Spleen (tissue), 13 donors: ENCODE measurements at places on chromosomes 4 and X. TPM values are rescaled to one million over a fixed set of nuclear protein-coding genes. Genes with fewer than 3 reads are reported as not detected.

APEX2 gene
- total RNA-seq, result 12.5 TPM

DNA sequence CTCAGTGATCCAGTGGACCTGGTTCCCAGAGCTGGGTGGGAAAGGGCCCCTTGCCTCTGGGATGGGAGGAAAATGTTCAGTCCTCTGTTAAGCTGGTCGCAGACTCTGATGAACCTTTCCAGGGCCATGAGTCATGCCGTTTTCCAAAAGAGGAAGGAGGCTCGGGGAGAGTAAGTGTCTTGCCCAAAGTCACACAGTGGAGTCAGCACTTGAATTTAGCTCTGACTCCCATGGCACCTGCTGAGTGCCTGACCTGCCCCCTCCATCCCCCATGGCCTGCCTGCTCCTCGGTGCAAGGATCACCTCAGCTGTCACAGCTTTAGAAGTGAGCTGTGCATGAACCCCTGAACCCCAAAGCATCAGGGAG, 14.0 kb upstream of the KIAA0232 start:
- H3K27me3 ChIP-seq, result no peaks in the 10 kb centered on the region
- H3K27ac ChIP-seq, result no peak overlapping the region
- H3K4me1 ChIP-seq, result no peaks in the 10 kb centered on the region
- no peak overlapping the region for H3K4me3 ChIP-seq

TCEAL6 gene
- not detected for total RNA-seq

GRCh38 chrX:119190091-119190681, 45.9 kb upstream of the PGRMC1 start:
- DNase-seq, result no peak
- H3K4me1 ChIP-seq, result no peaks in the 10 kb centered on the region
- H3K27me3 ChIP-seq, result no peaks in the 10 kb centered on the region
- no peaks in the 10 kb centered on the region for H3K36me3 ChIP-seq
- H3K4me3 ChIP-seq, result no peak overlapping the region

GRCh38 chr4:101660607-101661006, 129.9 kb upstream of the BANK1 start:
- no peak for DNase-seq
- no peak overlapping the region for H3K27ac ChIP-seq
- no peaks in the 10 kb centered on the region for H3K4me1 ChIP-seq

- no peak overlapping the region for H3K27ac ChIP-seq
- H3K4me1 ChIP-seq, result no peaks in the 10 kb centered on the region
- no peak for DNase-seq
- no peaks in the 10 kb centered on the region for H3K27me3 ChIP-seq
- no peaks in the 10 kb centered on the region for H3K36me3 ChIP-seq
- H3K4me3 ChIP-seq, result no peak overlapping the region
These were observed 175.3 kb upstream of the MID1 start for GRCh38 chrX:10795721-10796120.

MAP7D2 gene
- 0.60 TPM for total RNA-seq

DNA sequence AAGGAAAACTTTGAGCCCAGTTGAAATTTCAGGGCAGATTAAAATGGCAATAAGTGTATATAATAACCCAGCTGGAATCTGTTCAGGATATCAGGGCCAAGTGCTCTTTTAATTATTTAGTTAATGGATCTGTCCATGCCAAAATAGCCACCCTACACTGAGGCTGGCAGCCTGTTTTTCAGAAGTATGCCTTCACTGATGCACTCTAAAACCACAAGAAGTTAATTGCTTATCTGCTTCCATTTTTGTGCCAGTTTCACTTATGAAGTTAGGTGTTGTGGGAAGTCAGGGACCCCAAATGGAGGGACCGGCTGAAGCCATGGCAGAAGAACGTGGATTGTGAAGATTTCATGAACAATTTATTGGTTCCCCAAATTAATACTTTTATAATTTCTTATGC, 960.3 kb downstream of the C4orf33 start:
- no peak overlapping the region for H3K27ac ChIP-seq
- H3K36me3 ChIP-seq, result no peaks in the 10 kb centered on the region
- no peak for DNase-seq

PRR32 gene
- not detected for total RNA-seq

BMX gene
- total RNA-seq, result 7.4 TPM

- H3K4me1 ChIP-seq, result peaks cover 18% of the 10 kb centered on the region
- H3K27me3 ChIP-seq, result no peaks in the 10 kb centered on the region
- DNase-seq, result no peak
- H3K27ac ChIP-seq, result peak overlapping the region; percentile 21
- no peaks in the 10 kb centered on the region for H3K36me3 ChIP-seq
These were observed 127.9 kb downstream of the ZNF330 start for GRCh38 chr4:141348573-141348972.

GRCh38 chr4:184238072-184238745, 20.5 kb upstream of the ENPP6 start:
- H3K4me1 ChIP-seq, result no peaks in the 10 kb centered on the region
- DNase-seq, result no peak
- H3K4me3 ChIP-seq, result no peak overlapping the region
- no peaks in the 10 kb centered on the region for H3K36me3 ChIP-seq

MAGEA10 gene
- total RNA-seq, result not detected

- H3K27me3 ChIP-seq, result no peaks in the 10 kb centered on the region
- H3K27ac ChIP-seq, result peak overlapping the region; percentile 14
- no peak overlapping the region for H3K4me3 ChIP-seq
- DNase-seq, result no peak
These were observed 31.5 kb downstream of the GPR174 start for GRCh38 chrX:79176028-79176427.

MMGT1 gene
- 20.6 TPM for total RNA-seq

DNA sequence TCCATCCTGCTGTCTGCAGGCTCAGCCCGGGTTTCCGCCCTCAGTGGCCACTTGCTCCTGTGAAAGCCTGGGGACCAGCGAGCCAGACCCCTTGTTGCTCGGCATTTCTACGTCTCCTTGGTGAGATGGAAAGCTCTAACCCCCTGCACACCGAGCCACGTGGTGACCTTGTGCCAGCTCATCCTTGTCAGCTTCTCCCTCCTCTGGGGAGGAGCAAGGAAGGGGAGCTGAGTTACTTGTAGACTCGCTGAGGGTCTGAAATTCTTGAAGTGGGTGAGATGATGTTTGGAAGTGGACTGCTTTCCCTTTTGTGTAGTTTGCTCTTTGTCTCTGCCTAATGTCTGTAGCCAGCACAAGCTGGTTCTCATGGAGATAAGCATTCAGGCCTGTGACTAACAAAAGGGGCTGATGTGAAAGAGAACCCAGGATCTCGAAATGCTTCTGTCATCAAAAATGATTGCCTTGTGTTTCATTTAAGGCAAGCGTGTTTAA, 29.3 kb downstream of the RGS12 start:
- H3K4me3 ChIP-seq, result no peak overlapping the region
- peaks cover 9% of the 10 kb centered on the region for H3K36me3 ChIP-seq
- H3K27ac ChIP-seq, result no peak overlapping the region

F8A2 gene
- total RNA-seq, result not detected

ZXDA gene
- 9.2 TPM for total RNA-seq

GRCh38 chrX:1686642-1687041, 71.8 kb downstream of the ASMT start:
- no peaks in the 10 kb centered on the region for H3K36me3 ChIP-seq
- DNase-seq, result no peak
- H3K4me1 ChIP-seq, result no peaks in the 10 kb centered on the region
- no peaks in the 10 kb centered on the region for H3K27me3 ChIP-seq

DNA sequence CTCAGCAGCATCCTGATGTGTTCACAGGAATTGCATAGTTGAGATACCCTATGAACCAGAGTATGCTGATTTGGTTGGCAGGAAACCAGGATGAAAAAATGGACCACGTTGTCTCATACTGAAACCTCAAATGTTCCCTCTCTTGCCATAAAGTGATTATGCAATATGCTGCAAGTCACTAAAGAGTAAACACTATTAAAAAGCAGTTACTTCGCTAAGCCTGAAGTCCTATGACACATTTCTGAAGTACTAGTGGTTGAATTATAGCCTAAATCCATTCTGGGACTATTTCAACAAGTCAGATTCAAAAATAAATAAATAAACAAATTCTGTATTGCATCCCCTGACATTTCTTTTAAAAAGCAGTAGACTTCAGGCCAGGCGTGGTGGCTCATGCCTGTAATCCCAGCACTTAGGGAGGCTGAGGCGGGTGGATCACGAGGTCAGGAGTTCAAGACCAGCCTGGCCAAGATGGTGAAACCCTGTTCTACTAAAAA, 106.0 kb upstream of the NAP1L5 start:
- H3K4me1 ChIP-seq, result no peaks in the 10 kb centered on the region
- DNase-seq, result no peak
- H3K27me3 ChIP-seq, result no peaks in the 10 kb centered on the region
- peak overlapping the region; percentile 71 for H3K27ac ChIP-seq
- no peak overlapping the region for H3K4me3 ChIP-seq
- H3K36me3 ChIP-seq, result no peaks in the 10 kb centered on the region

GRCh38 chr4:7766661-7767345, 172.9 kb downstream of the AFAP1 start:
- peaks cover 17% of the 10 kb centered on the region for H3K4me1 ChIP-seq
- no peaks in the 10 kb centered on the region for H3K27me3 ChIP-seq
- H3K4me3 ChIP-seq, result no peak overlapping the region
- DNase-seq, result peak; percentile 47

POU4F2 gene
- total RNA-seq, result not detected

TRAM1L1 gene
- total RNA-seq, result 1.2 TPM

PHOX2B gene
- not detected for total RNA-seq

H2BW2 gene
- not detected for total RNA-seq

SRPX gene
- 4.9 TPM for total RNA-seq

ARMCX2 gene
- total RNA-seq, result 36.3 TPM

- H3K36me3 ChIP-seq, result no peaks in the 10 kb centered on the region
- no peaks in the 10 kb centered on the region for H3K27me3 ChIP-seq
- peaks cover 60% of the 10 kb centered on the region for H3K4me1 ChIP-seq
These were observed 16.3 kb downstream of the SPRY1 start for GRCh38 chr4:123412700-123413512.

DNA sequence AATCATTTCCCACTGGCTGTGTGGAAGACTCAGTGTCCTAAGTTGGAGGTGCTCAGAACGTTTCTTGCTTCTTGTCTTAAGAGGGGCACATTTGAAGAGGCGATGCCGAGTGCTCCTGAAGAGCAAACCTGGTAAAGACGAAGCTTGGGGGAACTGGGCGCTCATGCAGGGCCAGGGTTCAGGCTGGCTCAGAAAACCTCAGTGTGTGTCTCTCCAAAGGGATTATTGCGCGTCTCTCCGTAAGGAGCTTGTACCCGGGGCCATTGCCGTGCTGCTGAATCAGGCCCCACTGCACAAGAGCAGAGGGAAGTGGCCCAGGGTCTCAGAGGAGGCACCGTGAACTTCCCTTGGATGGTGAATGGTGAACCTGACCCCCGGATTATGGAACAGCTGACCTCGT, 44.4 kb downstream of the PSAPL1 start:
- H3K4me3 ChIP-seq, result no peak overlapping the region
- peak; percentile 53 for DNase-seq
- no peak overlapping the region for H3K27ac ChIP-seq
- H3K36me3 ChIP-seq, result no peaks in the 10 kb centered on the region

FAM90A26 gene
- not detected for total RNA-seq

DNA sequence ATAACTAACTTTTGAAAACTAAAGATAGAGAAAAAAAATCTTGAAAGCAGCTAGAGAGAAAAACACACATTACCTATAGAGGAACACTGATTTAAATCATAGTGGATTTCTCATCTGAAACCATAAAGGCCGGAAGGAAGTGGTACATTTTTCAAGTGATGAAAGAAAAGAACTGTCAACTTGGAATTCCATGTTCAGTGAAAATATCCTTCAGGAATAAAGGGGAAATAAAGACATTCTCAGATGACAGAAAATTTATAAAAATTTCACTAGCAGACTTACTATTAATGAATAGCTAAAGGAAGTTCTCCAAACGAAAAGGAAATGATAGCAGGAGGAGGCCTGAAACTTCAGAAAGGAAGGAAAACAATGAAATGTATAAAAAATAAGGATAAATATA, 7.6 kb upstream of the JADE3 start:
- no peaks in the 10 kb centered on the region for H3K27me3 ChIP-seq
- H3K4me1 ChIP-seq, result no peaks in the 10 kb centered on the region
- DNase-seq, result no peak

DNA sequence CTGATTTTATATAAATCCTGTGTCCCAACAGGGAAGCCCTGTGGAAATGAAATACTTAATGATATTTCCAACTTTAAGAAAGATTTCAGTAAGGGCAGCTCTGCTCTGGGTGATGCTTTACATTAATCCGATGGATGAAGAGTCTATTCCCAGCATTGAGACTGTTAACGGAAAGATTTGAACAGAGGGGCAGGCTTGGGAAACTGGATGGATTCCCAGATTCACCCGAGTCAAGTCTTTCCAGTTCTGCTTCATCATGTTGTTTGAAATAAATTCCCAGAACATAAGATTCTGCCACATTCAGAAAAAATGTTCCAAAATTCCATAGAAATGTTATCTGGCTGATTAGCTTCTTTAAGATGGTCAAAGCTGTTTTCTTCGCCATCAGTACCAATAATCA, 246.0 kb downstream of the FBXW7 start:
- H3K27ac ChIP-seq, result no peak overlapping the region
- H3K27me3 ChIP-seq, result no peaks in the 10 kb centered on the region
- no peaks in the 10 kb centered on the region for H3K36me3 ChIP-seq

EVC gene
- 5.1 TPM for total RNA-seq
